ENCODE measurements at places on chromosomes 3 and 15. TPM values are rescaled to one million over a fixed set of nuclear protein-coding genes. Genes with fewer than 3 reads are reported as not detected.

- no peak for DNase-seq
Measured at GRCh38 chr15:60413231-60413824, 15.5 kb upstream of the ANXA2 start.

DNA sequence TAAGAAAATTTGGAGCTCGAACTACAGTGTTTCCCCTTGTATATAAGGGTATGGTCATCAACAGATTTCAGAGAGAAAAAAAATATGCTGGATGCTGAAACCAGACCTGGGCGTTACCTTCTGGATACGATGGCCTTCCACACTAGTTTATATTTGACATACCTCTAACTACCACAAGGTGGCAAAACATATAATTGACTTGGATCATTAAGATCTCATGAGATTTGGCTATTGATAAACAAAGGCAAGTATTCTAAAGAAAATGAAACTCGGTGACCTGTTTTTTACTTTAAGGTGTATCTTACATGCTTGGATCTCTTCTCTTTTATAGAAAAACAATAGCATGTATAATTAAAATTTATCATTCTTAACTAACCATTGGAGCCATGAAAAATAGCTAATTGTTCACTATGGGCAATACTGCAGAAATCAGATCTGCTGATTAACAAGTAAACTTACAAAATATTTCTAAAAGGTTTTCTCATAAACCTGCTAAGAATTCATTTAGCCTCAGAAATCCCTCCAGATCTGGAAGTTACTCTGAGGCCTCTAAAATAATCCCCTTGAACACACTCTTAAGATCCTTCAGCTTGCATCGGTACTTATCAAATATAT is 300.6 kb upstream of the KCNH8 start:
- no peak for DNase-seq

The ELL3 gene
- 4.3 TPM for total RNA-seq

The GOLGA8A gene
- 11.2 TPM for total RNA-seq

GRCh38 chr3:126442094-126442855 is 33.4 kb downstream of the ZXDC start:
- DNase-seq: no peak

The CTXND1 gene
- not detected for total RNA-seq

DNA sequence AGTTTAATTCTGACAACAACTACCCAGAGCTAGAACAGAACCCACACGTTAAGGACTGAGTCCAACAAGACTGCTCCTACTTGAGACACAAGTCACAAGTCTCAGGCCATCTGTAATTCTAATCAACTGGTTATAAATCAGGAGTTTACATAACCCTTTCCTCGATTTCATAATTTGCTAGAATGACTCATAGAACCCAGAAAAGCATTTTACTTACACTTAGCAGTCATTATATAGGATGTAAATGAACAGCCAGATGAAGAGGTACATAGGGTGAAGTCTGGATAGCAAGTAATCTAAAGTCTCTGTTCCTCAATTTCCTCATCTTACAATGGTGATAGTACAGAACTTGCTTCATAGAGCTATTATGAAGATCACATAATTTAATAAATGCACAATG is 1018.2 kb downstream of the DIPK2A start:
- DNase-seq: peak; percentile 90

DNA sequence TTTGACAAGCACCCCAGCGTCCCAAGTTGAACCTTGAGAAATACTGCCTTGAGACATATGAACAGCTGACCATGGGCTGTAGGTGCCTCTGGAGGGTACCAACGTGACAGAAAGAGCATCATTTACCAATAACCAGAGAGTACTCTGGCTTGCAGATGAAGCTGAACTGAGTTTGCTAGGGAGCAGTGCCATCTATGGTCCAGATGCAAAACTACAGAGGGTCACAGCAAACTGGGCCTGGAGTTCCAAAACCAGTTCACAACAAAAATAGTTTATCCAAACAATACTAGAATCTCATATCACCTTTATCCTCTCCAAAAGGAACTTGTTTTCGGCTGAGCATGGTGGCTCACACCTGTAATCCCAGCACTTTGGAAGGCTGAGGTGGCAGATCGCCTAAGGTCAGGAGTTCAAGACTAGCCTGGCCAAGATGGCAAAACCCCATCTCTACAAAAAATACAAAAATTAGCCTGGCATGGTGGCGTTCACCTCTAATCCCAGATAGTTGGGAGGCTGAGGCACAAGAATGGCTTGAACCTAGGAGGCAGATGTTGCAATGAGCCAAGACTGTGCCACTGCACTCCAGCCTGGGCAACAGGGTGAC is 69.3 kb downstream of the CHAC1 start:
- peak; percentile 73 for DNase-seq

The FSD2 gene
- total RNA-seq: not detected

GRCh38 chr3:51977446-51978142 is 2.7 kb downstream of the ABHD14A start:
- no peak for DNase-seq

GRCh38 chr3:127639173-127640041 is 10.4 kb downstream of the PODXL2 start:
- DNase-seq: peak; percentile 54

GRCh38 chr3:127831723-127832172 is 9.4 kb upstream of the MGLL start:
- peak; percentile 58 for DNase-seq

DNA sequence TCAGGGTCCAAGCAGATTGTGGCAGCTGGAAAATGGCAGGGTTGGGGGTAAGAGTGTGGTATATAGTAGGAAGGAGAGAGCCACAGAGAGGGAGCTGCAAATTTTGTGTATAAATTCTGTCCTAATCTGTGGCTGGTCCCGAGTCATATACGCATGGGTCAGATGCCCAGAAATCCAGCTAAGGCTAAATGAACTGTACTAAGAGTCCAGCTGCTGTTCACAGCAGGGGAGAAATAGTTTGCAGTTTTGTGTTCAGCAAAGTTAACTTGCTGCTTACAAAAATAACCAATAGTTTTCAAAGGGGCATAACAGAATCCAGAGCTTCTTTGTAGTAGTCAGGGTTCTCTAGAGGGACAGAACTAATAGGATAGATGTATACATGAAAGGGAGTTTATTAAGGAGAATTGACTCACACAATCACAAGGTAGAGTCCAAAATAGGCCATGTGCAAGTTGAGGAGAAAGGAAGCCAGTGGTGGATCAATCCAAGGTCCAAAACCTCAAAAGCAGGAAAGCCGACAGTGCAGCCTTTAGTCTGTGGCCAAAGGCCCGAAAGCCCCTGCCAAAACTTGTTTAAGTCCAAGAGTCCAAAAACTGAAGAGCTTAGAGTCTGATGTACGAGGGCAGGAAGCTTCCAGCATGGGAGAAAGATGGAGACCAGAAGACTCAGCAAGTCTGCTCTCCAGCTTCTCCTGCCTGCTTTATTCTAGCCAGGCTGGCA is 146.1 kb upstream of the KBTBD8 start:
- DNase-seq: no peak

The GABRR3 gene
- not detected for total RNA-seq

GRCh38 chr3:179880868-179881267 is 155.9 kb downstream of the PEX5L start:
- DNase-seq: no peak

GRCh38 chr3:24951180-24951579 is 456.5 kb upstream of the THRB start:
- DNase-seq: no peak

The RTP3 gene
- total RNA-seq: 0.43 TPM

DNA sequence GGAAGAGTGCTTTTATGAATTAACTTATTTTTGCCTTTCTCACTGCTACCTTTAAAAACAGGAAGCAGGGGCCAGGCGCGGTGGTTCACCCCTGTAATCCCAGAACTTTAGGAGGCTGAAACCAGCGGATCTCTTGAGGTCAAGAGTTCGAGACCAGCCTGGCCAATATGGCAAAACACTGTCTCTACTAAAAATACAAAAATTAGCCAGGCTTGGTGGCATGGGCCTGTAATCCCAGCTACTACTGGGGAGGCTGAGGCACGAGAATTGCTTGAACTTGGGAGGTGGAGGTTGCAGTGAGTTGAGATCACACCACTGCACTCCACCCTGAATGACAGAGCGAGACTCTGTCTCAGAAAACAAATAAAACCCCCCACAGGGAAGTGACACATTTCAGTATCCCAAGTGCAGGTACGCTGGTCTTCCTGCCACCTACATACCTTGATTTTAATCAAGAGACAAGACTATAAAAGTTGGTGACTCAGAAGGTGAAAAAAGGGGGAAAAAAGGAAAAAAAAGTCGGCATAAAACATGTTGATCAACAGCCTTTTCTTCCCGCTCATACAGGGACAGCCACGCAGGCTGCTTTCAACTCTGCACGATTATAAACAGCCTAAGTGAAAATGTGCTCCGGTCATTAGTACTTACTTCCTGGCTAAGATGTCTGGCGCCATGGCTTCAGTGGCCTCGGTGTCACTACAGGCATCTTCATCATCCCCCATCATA is 18.8 kb downstream of the PPP1R2 start:
- DNase-seq: no peak

The CLSTN2 gene
- 7.3 TPM for total RNA-seq

The SERP1 gene
- 176 TPM for total RNA-seq

- DNase-seq: no peak
Measured at GRCh38 chr3:66021731-66022131, 17.0 kb downstream of the MAGI1 start.

GRCh38 chr3:9121366-9122001 is 128.0 kb downstream of the SRGAP3 start:
- DNase-seq: no peak

DNA sequence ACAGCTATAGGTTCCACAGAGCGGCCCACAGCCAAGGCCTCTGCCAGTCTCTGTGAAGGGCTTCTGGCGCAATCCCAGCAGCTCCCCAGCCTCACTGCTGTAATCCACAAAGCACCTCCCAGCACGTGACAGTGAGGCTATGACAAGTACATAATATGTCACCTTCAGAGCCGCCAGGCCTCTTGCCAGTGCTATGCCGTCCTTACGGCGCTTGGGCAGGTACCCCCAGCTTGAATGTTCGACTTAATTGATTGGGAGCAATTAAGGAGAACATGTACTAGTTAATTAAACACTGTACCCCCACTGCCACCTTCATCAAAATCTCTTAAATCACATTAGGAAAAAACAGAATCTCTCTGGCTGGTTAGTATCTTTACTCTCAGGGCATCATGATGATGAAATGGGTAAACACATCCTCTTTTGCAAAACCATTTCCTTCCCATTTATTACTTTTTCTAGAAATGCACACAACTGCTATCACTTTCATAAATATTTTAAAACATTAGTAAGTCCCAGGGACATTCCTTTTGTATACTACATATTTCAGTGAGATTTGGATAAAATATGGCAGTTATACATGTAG is 169.9 kb downstream of the XXYLT1 start:
- DNase-seq: peak; percentile 77

DNA sequence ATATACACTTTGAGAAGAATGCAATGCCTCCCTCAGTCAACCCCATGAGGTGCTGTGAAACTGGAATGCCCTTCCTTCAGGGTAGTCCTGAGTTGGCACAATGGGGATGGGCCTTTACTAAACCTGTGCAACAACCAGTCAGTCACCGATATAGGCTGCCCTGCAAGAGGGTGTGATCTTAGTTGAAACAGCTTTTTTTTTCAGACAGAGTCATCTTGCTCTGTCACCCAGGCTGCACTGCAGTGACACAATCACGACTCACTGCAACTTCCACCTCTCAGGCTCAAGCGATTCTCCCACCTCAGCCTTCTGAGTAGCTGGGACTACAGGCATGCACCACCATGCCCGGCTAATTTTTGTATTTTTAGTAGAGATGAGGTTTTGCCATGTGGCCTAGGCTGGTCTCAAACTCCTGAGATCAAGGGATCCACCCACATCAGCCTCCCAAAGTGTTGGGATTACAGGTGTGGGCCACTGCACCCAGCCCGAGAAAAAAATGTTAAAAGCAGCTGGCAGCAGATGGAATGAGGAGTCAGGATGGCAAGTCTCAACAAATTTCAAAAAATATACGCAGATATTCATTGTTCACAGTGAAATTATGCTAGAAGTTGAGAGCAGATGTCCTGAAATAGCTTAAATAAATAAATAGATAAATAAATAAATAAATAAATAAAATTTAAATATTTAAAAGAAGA is 31.8 kb downstream of the MYO5A start:
- no peak for DNase-seq

The POLQ gene
- total RNA-seq: 6.4 TPM

The ADCY5 gene
- total RNA-seq: 0.43 TPM

DNA sequence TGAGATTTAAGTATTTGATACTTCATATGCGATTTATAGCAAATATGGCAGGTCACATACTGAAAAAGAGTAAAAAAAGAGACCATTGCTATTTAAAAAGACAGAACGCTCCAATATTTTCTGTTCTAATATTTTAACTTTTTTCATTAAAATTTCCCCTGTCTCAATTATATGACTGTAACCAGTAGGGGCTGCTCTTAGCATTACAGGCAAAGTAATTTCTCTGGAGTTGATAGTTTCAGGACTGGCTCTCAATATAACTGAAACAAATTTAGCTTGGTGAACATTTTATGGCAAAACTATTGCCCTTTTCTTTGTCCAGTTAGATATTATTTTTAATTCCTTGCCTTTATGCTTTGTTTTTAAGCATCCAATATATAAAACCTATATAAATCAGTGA is 286.3 kb upstream of the ROBO2 start:
- no peak for DNase-seq

All from fibroblast of villous mesenchyme (primary cell).